ENCODE measurements at places on chromosomes 11 and 22.

- DNase-seq, result no peak
Observed at GRCh38 chr11:13902523-13902922, 60.0 kb upstream of the SPON1 start.

DNA sequence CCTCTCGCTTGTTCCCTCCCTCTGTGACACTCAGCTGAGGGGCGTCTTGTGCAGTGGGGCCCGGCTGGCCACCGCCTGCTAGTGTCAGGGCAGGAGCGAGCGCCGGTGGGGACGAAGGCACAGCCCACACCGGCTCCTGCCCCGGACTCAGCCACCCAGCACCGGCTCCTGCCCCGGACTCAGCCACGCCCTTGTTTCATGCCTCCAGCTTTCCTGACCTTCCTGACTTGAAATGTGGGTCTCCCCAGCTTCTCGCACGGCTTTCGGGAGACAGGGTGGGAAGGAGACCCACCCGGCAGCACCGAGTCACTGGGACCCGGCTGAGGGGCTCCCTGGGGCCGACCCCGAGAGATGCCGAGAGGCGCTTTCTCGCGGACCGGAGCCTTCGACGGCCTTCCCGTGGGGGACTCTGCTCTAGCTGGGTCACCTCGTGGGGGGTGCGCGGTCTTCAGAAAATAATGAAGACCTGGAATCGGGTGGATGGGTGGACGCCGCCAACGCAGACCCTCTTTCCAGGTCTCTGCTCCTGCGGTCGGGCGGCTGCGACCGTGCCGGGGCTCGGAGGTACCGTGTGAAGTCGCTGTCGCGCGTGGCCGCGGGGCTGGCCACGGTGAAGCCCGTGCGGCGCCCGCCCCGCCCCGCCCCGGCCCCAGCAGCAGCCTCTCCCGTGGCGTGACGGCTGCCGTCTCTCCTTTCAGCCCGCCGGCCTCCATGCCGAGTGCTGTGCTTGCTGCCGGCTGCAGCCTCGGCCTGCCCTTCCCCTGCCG lies 10.2 kb downstream of the GLB1L2 start:
- DNase-seq, result no peak

DNA sequence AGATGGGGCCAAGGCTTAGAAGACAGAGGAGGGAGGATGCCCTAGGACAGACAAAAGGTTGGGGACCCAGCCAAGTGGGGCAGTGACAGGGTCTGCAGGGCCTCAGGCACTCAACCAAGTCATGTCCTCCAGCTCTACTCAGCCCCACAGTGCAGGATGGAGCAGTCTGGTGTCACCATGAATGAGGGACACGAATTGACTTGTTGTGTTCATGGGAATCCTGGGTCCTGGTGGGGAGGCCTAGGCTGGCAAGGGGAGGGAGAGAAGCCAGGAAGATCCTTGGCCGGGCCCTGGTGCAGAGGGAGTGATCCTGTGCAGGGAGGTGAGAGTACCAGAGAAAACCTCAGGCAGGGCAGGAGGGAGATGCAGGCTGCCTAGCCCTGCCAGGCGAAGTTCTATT lies 12.0 kb downstream of the P2RY6 start:
- DNase-seq, result no peak

GRCh38 chr11:16027621-16028020 lies 328.7 kb downstream of the SOX6 start:
- no peak for DNase-seq

- no peak for DNase-seq
Observed at GRCh38 chr11:40023724-40024123, 1435.7 kb downstream of the LRRC4C start.

DNA sequence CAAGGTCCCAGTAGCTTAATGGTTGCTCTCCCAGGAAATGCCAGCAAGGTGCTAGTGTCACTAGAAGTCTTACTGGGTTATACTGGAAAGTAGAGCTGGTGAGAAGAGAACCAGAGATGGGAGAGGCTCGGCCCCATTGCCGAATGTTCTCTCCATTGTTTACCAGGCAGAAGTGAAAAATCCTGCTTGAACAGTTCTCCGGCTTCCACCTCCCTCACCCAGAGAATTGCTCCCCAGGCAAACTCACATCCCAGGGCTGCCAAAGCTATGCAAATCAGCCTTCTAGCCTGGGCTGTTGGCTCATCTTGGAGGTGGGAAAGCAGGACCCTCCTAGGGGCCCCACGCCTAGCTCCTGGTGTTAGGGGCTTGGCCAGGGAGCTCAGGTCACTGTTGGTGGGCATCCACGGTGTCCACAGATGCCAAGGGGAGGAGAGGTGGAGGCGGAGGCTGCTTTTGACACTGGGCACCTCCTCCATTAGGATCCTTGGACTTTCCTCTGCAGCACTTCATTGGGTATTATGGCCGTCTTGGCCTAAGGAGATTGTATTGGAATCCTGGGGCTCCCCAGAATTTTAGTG lies 20.1 kb downstream of the POU2F3 start:
- DNase-seq, result no peak

GRCh38 chr22:39355080-39355479 lies 5.3 kb downstream of the SYNGR1 start:
- no peak for DNase-seq

DNA sequence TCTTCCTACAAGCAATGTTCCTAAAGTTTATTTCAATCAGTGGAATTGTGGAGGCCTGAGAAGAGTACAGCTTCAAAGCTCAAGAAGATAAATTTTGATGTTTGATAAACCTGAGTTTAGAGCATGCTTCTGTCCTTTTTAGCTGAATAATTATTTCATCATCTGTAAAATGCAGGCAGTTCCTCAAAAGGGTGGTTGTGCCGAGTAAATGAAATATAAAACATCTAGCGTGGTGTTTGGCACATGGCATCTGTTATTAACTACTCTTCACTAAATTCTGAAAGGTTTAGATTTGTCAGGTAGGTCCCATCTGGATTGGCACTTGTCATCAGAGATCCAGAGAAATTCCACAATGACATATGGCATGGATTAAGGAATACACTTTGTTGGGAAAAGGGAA lies 155.1 kb downstream of the DDX10 start:
- no peak for DNase-seq

GRCh38 chr22:25232301-25232700 lies 12.9 kb downstream of the CRYBB2 start:
- no peak for DNase-seq

DNA sequence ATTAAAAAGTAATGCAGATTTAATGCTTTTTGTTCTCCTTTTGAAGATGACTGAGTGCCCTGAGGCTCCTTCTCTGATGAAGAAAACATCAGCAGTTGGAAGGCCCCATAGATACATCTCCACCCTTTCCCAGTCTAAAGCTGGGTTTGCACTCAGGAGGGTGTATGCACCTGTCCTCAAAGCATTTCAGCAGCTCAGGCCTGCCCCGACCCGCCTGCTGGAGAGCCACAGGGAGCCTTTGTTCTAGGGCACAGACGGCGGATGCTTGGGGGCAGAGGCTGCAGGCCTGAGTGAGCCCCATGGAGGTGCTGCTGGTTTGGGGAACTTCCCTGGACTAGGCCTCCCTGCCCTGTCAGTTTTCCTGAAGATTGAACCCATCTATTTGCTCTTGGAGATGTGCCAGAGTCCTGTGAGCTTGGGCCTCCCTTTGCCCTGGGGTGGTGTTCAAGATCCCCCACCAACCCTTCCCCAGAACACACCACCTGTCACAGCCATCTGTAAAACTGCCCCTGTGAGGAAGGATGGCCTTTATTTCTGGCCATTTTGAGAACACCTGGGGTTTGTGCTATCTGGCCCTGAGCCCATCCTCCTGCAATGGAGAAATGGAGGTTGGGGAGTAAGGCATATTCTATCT lies 160.0 kb downstream of the NAV2 start:
- DNase-seq, result no peak

All from activated naive CD4-positive, alpha-beta T cell treated with Interleukin-2 at 50 U/mL for 16 hours (primary cell).